ENCODE measurements at places on chromosomes 1 and 21.

- DNase-seq: no peak
Measured at GRCh38 chr1:228281631-228282328, 73.9 kb downstream of the OBSCN start.

GRCh38 chr1:51324251-51325010, 5.9 kb downstream of the TTC39A start:
- DNase-seq: no peak

- no peak for DNase-seq
Measured at GRCh38 chr1:2346691-2347408, 44.5 kb downstream of the MORN1 start.

DNA sequence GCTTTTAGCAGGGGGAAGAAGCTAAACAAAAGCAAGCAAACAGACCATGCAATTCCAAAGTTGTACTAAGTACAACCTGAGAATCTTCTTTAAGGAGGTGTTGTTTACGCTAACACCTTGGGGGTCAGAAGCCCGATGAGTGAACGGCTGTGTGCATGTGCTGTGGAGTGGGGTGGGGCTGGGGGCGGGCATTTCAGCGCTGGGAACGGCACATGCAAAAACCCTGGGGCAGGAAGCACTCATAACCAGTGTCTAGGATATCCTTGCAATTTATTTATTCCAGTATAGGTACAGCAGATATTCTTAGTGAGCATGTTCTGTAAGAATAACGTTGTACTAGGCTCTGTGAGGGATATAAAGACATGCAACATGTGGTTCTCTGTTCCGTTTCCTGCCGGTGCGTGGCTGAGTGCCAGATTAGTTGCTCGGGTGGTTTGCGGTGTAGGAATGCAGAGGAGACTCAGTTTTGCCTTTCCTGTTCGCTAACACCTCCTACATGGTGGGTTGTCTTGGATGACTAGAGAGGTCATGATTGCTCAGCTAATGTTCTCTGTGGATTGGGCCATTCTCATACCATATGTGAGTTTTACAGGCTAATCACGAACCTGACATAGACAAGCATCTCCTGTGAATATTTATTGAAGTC, 3.7 kb downstream of the FASLG start:
- no peak for DNase-seq

GRCh38 chr1:229146647-229147046, 124.3 kb upstream of the RAB4A start:
- DNase-seq: no peak

GRCh38 chr1:10320336-10320735, 78.5 kb upstream of the PGD start:
- DNase-seq: no peak

DNA sequence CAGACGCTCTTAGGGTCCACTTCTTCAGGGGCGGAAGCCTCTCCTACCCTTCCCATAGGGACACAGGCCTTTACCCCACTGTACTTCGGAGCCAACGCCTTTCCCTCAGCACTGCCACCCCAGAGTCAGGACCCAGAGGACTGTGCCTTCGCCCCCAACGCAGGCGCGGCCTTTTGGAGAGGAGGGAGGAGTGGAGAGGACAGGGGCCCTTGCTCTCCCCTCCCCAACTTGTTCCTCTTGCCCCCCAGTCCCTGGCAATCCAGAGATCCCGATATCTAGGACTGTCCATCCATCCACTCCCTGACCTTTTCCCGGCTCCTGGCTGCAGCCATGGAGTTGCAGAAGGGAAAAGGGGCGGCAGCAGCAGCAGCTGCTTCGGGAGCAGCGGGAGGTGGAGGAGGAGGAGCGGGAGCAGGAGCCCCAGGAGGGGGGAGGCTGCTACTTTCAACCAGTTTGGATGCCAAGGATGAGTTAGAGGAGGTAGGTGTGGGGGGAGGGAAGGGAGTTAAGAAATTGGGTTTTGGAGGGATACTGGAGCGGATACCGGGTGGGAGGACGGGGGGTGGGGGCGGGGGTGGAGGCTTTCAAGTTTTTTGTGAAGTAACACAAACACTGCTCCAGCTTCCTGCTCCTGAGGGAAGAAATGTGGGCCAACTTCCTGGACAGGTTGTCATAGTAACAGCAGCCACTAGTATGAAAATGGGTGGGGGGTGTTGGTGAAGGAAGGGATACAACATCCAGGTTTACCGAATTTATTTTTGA, 636 bp downstream of the INTS3 start:
- DNase-seq: no peak

DNA sequence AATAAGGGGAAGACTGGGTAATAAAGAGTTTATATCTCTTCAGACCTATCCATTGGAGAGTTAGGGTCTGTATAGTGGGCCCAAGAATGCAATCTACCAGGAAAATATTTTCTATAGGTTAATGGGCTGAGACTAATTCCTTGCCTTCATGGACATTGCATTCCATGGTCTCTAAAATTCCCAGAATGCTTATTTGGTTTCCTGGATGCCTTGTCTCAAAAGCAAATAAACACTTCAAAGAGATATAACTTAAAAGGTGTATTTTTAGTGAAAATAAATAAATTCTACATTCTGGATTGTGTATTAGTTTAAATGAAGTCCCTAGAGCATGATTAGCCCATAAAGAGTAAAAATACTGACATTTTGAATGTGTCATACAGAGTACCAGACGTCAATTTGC, 550.1 kb upstream of the PKN2 start:
- DNase-seq: no peak
